Hindlimb muscle (tissue), 1 donor: ENCODE measurements at places on chromosomes 2 and 18. TPM values are rescaled to one million over a fixed set of nuclear protein-coding genes. Genes with fewer than 3 reads are reported as not detected.

The INPP5D gene
- 8.9 TPM for polyA plus RNA-seq

The TWIST2 gene
- 7.3 TPM for polyA plus RNA-seq

The CNTNAP5 gene
- 0.06 TPM for polyA plus RNA-seq

The IGFBP2 gene
- 146 TPM for polyA plus RNA-seq

The PSMA8 gene
- not detected for polyA plus RNA-seq

DNA sequence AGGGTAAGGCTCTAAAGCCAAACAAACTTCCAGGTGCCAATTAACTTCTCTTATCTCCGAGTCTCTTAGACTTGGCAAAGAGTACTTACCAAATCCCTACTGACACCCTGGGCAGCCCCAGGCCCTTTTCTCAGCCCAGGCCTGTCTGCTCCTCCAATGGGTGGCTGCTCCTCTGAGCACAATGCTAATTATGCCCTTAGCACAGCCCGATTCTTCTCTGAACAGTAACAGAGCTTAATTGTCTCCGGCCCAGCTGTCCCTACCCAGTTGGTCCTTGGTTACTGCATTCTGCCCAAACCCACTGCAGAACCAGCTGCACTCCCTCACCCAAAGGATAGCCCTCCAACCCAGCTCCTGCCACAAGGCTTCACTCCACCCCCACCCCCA lies 110.3 kb downstream of the SMAD7 start:
- DNase-seq, result no peak

DNA sequence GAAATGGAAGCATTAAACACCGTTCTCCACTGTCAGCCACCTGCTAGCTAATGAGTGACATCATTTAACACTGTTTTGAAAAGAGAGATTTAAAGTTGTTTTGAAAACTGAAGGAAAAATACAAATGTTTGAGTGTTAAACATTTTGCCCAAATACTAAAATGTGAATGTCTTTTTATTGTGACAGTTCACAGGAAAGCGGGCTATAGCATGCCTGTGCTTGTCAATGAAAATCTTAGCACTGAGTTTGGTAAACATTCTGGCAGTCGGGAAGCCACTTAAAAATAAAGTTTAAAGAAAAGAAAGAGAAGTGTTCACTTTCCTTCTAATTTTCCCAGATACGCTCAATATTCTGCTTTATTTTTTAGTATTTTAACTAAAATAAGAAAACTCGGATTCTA lies 40.3 kb upstream of the SMIM21 start:
- DNase-seq, result no peak

GRCh38 chr2:53886406-53887280 lies 26.9 kb upstream of the GPR75 start:
- DNase-seq, result no peak
